NCI-H1092 treated with DMSO at 0.1 percent for 48 hours (cell line): ENCODE measurements at places on chromosomes 1 and 21.

DNA sequence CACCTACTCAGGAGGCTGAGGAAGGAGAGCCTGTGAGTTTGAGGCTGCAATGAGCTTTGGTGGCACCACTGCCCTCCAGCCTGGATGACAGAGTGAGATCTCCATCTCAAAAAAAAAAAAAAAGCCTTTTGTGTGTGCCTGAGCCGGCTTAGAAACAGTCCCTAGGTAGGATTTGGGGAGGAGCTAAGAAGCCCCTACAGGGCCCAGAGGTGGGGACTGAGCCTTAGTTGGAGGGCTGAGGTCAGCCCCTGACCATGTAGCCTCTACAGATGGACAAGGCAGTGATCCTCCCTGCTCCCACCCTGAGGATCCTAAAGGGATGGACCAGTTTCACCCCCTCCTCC is 2.5 kb downstream of the ADAMTSL4 start:
- no peak for DNase-seq

DNA sequence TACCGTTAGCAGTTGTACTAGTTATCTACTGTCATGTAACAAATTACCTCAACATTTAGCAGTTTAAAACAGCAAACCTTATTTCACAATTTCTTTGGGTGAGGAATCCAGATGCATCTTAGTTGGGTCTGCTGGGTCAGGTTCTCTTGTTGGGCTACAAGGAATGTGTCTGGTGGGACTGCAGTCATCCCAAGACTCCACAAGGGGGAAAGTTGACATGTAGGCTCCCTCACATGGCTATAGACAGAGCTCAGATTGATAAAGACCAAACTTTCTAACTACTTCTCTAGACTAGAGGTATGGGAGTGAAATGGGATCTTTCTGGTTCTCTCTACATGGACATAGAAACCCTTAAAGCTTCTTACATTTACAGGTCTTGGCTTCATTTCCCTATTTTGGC is 160.9 kb downstream of the UCK2 start:
- DNase-seq: no peak

DNA sequence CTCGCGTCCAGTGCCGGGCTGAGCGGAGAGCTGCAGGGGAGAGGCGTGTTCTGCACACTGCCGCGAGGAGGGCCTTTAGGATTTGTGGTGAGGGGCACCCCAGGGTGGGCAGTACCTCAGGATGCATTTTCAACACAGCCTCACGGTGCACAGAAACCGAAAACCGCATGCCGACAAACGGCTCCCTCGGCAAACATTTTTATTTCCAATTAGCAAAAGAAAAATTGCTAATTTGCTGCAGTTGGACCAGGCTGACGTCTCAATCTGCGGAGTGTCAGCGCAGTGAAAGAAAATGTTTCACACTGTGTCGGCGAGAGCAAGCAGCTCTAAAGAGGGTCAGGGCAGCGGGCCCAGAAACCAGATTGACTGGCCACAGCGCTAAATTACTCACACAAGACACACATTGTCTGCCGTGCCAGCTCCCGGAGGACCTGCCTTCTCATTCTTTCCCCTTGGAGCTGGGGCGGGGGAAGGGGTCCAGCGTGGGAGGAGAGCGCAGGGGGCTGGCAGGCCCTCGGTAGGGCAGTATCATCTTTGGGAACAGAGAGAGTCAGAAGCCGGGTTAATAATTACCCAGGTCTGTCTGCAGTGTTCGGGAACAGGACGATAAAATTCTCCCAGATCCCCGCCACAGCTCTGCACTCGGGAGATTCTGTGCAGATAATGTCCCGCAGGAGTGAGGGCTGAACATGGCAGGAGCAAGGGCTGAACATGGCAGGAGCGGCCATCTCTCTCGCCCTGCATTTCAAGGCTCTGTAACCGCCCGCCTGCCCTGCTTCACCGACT is 150.2 kb downstream of the PRDM16 start:
- peak; percentile 68 for DNase-seq

DNA sequence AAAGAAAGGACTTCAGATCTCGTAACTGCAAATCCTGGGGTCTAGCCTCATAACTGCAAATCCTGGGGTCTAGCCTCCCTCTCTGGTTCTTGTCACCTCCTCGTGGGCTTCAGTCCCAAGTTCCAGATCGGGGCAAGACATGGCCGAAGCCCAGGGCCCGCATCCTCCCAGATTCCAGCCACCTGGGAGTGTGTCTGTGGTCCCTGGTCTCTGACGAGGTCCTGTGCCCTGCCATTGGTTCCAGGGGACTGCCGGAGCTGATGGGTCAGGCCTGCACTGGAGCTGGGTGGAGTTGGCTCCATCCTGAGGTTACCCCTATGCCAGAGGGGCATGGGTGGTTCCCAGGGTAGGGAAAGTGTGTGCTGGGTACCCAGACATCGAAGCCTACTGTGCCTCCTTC is 17.7 kb upstream of the C1orf174 start:
- no peak for DNase-seq

DNA sequence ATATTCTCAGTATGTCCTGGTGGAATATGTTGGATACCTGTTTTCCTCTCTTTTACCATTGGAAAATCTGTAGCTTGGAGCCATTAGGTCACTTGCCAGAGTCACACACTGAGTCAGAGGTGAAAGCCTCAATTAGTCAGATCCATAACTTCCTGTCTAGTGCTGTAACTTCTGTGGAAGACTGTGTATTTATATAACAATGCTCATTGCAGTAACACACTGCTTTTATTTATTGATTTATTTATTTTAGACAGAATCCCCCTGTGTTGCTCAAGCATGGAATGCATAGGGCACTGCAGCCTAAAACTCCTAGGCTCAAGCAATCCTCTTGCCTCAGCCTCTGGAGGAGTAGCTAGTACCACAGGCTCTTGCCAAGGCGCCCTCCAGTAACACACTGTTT is 1.3 kb upstream of the DOCK7 start:
- no peak for DNase-seq

DNA sequence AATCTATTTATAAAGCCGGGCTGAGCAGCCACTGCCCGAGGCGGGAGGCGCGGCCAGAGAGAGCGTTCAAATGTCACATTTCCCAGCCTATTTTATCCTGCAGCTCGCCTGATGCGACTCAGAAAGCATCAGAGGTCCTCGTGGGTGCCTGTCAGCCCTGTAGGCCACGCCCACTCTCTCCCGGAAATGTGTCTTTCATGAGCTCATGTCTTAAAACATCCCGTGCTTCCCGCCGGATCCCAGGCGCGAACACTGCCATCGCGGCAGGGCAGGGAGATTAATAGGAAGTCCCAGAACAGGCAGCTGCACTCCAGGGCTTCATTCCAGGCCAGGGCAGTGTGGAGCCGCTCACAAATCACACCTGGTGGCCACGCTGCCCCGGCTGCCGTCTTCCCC is 117.5 kb downstream of the PRDM16 start:
- DNase-seq: no peak

DNA sequence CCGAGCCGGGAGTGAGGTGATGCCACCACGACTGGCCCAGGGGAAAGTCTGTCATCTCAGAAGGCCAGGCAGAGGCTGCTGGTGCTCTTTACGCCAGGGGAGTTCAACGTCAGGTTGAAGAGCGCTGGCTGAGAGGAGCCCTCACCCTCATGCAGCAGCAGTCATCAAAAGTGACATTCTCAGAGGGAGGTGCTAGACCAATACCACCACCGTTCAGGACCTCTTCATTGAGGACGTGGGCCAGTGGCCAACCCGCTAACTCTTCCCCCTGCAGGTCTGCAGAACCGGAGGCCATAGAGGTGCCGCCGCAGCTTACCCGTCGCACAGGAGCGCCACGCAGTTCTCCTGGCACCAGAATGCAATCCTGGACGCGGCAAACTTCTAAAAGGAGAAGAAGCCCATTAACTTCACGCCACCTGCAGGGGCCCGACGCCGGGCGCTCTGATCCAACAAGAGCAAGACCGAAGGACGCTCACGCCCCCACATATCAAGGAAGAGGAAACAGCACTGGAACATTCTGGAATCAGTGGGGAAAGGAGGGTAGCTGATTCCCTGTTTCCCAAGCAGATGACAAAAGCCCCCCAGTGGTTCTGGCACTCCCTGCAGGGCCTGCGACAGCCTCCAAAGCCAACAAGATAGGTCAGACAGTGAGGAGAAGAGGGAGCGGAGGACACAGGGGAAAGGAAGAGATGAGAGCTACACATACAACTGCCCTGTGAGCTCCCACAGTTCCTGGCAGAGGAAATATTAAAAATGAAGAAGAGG is 24.9 kb downstream of the WDR4 start:
- no peak for DNase-seq

GRCh38 chr1:85838238-85838637 is 130.0 kb upstream of the ZNHIT6 start:
- no peak for DNase-seq

DNA sequence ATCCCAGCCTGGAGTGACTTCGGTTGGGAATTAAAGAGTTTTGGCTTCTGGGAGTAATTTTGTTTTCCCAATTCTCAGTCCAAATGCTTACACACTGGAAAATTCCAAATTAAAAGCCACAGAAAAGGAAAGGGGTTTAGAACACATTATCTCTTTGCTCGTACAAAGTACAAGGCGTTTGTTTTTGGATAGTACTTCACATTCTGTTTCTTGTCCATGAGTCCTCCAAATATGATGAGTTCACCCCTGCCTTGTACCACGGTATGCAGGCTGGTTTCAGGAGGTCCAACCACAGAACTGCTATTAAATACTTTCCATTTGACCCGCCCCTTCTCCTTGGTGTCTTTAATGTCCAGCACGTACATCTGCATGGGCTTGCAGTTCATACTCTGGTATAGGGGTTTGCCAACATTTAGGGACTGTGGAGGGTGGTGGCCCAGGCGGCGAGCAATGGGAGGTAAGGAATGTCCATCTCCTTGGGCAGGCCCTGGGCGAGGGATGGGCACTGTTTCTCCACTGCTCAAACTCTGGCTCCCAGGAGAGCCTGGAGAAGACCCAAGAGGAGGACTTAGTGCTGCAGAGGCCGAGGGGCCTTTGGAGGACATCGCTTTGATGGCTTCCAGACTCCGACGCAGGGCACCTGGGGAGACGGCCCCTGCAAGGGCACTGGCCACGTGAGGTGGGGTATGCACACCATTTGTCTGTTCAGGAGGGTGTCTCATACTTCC is 13.7 kb upstream of the CPLANE2 start:
- no peak for DNase-seq

- peak; percentile 50 for DNase-seq
These were observed 73.0 kb downstream of the GNG12 start for GRCh38 chr1:67760030-67760821.

GRCh38 chr1:234746798-234747196 is 136.8 kb upstream of the IRF2BP2 start:
- DNase-seq: peak; percentile 72
